ENCODE measurements at places on chromosomes 11 and 22.

DNA sequence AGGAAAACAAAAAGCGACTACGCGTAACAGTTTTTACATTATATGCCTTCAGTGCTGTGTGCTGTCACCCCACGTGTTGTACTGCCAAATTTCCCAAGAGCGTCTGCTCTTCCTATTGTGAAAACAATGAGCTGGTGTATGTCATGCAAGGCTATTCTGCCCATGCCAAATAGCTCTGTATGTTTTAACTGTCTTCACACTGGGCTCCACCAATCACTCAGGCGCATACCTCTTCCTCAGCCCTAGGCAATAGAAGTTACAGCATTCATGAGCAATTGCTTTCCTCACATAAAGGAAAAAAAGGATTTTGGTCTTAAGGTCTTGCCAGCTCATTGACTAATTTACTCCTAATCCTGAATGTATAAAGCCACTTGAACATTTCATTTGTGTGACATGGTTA, 606.8 kb downstream of the NTM start:
- DNase-seq, result no peak

DNA sequence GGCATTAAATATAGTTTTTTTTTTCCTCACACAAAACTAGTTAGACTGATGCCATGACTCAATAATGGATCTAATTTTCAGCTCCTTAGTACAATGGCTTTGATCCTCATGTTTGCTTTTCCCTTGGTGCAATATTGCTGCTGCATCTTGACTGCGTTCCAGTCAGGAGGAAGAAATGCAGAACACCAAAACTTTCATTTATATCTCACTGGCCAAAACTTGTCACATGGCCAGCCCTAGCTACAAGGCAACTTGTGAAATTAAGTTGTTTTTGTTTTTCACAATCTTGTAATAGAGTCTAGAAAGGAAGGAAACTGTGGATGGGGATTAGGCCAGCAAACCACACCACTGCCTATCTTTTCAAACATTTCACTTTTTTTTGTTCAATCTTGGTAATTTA, 36.7 kb downstream of the SMC1B start:
- DNase-seq, result no peak

- DNase-seq, result no peak
Observed at GRCh38 chr11:115366826-115367225, 137.4 kb downstream of the CADM1 start.

DNA sequence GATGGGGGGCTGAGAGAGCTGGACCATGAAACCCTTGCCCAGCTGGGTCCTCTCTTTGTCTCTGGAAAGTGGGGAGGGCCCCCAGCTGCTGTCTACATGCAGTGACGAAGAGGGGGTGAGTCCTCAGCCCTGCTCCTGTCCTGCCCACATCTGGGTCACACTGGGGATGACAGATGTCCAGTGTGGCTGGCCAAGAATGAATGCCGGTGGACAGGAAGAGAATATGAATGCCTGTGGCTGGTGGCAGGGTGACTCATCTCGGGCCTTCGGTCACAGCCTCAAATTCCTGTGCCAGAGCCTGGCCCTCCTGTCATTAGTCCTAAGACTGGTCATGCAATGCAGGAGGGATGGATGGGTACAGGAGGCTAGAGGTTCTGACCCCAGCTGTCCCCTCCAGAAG, 2.2 kb upstream of the PNPLA3 start:
- no peak for DNase-seq

DNA sequence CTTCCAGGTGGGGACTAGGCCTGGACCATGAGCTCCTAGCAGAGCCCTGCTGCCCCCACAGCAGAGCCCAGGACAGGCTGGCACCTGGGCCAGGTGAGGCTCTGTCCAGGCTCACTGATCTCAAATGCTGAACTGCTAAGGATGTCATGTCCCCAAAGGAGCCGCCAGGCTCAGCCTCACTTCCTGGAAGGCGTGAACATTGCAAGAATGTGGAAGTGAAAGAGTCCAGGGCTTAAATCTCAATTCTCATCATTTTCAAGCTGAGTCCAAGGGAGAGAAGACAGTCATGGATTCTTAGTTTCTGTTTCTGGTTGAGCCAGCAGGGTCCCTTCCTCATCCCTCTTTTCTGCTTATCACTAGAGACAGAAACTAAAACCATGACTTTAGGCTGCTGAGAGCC, 5.0 kb downstream of the ASCL2 start:
- DNase-seq, result no peak

GRCh38 chr11:71322192-71322735, 69.9 kb upstream of the SHANK2 start:
- DNase-seq, result no peak

DNA sequence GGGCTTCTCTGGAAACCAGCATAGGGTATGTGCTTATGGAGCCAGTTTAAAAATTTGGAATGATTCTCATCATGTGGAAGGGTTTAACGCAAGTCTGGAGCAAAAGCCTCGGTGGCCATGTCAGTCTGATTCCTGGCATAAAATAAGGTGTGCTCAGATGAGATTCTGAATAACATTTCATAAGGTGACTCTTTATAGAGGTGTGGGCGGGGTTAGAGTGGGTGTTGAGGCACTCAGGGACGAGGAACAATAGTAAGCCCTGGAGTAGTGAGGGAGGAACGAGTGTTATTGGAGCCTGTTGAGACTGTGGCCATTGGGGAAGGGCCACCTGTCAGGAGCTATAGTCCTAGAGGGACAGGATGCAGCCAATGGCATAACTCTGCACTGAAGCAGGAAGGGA, 13.0 kb upstream of the KIRREL3 start:
- DNase-seq, result no peak

DNA sequence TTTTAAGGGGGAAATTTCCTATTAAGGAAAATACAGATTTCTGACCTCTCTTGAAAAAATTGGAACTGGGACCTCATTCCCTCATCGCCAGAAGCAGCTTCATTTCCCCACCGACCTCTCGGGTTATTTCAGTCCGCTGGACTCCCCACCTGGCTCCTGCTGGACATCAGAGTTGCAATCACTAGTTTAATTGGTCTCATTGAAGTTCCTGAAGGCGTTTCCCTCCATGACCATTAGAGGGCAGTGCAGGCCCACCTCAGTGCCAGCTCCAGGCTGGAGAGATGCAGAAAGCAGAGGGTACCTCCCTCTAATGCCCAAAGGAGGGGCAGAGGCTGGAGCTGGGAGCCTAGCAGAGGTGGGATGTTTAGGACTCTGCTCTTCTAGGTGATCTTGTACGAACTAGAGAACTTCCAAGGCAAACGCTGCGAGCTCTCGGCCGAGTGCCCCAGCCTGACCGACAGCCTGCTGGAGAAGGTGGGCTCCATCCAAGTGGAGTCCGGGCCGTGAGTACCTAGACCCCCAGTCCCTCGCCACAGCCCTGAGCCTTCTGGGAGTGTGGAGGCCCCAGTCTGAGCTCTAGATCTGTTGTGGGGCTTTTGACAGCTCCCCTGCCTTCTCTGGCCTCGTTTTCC, 2.7 kb downstream of the CRYBB3 start:
- DNase-seq, result no peak

DNA sequence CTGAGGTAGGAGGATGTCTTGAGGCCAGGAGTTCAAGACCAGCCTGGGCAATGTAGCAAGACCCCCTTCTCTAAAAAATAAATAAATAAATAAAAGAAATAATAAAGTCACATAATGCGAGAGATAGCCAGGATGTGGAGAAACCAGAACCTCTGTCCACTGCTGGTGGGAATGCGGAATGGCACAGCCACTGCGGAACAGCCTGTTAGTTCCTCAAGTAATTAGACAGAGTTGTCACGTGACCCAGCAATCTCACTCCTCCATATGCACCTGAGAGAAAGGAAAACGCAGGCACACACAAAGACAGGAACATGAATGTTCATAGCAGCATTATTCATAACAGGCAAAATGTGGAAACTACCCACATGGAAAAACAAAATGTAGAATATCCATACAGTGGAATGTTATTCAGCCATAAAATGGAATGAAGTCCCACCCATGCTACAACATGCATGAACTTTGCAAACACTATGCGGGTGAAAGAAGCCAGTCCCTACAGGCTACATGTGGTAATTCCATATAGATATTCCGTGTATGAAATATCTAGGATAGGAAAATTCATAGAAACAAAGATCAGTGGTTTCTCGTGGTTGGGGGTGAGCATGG, 27.4 kb downstream of the LIF start:
- no peak for DNase-seq

DNA sequence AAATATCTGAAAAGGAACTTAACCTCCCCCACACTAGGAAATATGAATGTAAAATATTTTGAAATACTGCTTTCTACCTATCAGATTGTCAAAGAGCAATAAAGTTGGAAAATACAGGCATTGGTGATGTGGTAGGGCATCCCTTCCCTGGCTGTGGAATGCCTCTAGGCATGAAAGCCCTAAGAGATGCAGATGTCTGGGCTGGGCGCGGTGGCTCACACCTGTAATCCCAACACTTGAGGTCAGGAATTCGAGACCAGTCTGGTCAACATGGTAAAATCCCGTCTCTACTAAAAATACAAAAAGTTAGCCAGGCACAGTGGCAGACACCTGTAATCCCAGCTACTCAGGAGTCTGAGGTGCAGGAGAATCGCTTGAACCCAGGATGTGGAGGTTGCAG, 22.0 kb downstream of the ARAP1 start:
- DNase-seq, result no peak

GRCh38 chr22:34914846-34915245, 151.1 kb upstream of the ISX start:
- no peak for DNase-seq

GRCh38 chr11:71391352-71391751, 56.8 kb downstream of the DHCR7 start:
- DNase-seq, result no peak

GRCh38 chr11:7020183-7020917, at the start of the genes NLRP14 and ZNF214:
Gene NLRP14 (plus strand): TSS chr11:7020479. CDS start chr11:7038587, 18,108 bp downstream.
Gene ZNF214 (minus strand): TSS chr11:7020346. CDS start chr11:7002835, 17,511 bp downstream.
- no peak for DNase-seq

GRCh38 chr11:105142167-105142566, 2.6 kb upstream of the CARD18 start:
- no peak for DNase-seq

GRCh38 chr11:34616830-34617504, 3.9 kb upstream of the EHF start:
- DNase-seq, result no peak

- DNase-seq, result no peak
Observed at GRCh38 chr11:73239111-73239521, 21.0 kb downstream of the P2RY2 start.

- peak; percentile 41 for DNase-seq
Observed at GRCh38 chr11:75802913-75803820, 11.8 kb upstream of the UVRAG start.

- DNase-seq, result no peak
Observed at GRCh38 chr11:10692531-10693115, 932 bp downstream of the IRAG1 start.

DNA sequence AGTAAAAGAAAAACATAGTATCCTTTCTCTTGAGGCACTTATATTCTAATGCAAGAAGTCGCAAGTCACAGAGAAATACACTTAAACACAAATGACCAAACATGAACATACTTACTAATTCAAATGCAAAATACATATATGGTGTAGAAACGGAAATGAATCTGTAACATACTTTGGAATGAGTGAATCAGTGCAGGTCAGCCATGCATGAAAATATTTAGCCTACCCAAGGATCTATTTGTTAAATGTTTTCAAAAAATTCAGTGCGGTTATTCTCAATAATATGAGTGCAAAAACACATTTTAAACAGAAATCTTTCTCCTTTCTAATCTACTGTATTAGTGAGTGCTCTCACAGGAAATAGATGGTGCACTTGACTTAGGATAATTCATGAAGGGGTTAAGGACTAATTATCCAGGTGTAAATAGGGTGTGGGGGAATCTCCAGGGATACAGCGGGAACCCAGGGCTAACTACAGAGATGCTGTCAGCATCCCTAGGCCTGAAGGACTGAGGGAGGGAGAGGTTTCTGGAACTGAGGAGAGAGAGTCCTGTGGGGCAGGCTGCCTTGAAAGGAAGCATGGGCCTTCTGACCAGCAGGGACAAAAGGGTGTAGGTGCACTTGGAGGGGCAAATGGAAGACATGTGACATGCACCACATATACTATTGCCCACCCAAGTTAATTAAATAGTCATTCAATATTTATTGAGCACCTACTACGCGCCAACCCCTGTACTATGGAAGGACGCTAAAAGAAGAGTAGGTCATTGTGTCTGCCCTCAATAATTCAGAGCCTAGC, 139.2 kb downstream of the MAML2 start:
- DNase-seq, result no peak

DNA sequence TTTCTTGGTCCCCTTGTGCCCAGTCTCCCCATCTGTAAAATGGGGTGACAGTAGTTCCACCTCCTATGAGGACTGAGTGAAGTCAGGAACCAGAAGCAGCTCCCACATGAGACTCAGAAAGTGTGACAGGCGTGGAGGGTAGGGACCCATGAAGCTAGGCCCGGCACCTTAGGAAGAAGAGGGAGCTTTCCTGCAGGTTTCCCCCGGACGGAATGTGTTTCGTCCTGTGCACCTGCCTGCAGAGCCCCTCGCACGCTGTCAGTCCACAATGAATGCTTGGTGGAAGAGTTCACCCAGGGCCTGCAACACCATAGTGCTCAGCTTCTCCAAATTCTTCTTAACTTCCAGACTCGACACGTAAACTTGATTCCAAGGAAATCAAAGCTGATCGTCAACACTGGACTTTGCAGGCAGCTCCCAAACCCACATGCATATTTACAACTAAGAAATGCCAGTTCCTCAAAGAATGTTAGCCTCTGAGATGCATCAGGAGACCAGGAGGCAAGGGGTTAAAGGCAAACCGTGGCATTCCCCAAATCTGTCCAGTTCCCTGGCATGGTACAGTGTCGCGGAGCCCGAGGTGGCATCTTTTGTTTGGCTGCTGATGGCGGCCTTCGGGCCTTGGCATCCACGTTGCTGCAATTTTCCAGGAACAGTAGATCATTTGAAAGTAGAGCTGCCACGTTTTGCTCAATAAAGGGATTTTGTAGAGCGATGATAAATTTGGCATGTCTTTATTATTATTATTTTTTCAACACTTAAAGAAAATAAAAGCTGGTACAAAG, 15.4 kb downstream of the LRP5 start:
- DNase-seq, result no peak

- DNase-seq, result no peak
Observed at GRCh38 chr11:102457865-102458264, 5.3 kb upstream of the TMEM123 start.

- DNase-seq, result no peak
Observed at GRCh38 chr22:24341627-24342026, 71.0 kb downstream of the SPECC1L start.

DNA sequence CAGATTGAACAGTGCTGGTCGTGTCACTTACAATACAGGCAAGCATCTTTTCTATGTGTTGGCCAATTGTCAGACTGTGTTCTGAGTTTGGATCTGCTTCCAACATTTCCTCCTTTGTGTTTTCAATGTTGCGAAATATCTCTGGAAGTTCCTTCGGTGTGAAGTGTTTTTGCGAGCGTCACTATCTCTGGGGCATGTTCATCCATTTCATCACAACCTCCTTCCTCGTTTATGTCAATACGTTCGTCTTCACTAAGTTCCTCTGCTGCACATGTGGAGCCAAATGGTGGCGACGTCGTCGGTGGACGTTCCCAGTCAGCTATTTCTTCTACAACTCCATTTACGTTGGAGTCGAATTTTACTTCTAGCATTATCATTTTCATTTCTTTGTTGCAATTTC, 100.2 kb upstream of the LMO1 start:
- no peak for DNase-seq

- DNase-seq, result no peak
Observed at GRCh38 chr11:12941671-12942070, 67.4 kb upstream of the RASSF10 start.

Data from stimulated activated CD8-positive, alpha-beta memory T cell treated with anti-CD3 and anti-CD28 coated beads, Interleukin-4, amount 100 ng/mL, for 4 hours (primary cell).